ENCODE measurements at places on chromosomes 12 and 14. TPM values are rescaled to one million over a fixed set of nuclear protein-coding genes. Genes with fewer than 3 reads are reported as not detected.

Gene PUS1
- polyA plus RNA-seq = 12.6 TPM

Gene SOX5
- polyA plus RNA-seq = 1.4 TPM

Gene RBP5
- 5.0 TPM for polyA plus RNA-seq

Gene KRT5
- polyA plus RNA-seq = 10.2 TPM

- H3K4me3 ChIP-seq = no peak overlapping the region
- H3K27ac ChIP-seq = no peak overlapping the region
- no peaks in the 10 kb centered on the region for H3K36me3 ChIP-seq
- DNase-seq = no peak
Measured at GRCh38 chr12:130644146-130644545, 72.0 kb downstream of the RIMBP2 start.

DNA sequence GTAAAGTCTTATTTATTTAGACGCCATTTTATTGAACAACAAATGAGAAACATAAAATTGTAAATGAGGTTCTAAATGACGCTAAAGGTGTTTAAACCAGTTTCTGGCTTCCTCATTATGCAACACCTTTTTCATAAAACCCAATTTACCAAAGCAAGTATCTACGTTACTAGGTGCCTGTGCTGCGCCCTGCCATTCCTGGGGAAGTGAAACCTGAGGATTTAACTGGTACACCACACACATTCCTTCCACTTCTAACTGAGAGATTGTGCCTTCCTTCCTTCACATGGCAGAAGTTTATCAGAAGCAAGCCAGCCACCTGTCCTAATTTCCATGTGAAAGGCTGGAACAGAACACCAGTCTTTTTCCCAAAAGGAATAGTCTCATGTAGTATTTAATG is 40.3 kb upstream of the GCH1 start:
- peaks cover 4% of the 10 kb centered on the region for H3K36me3 ChIP-seq
- no peak for DNase-seq
- H3K4me3 ChIP-seq = no peak overlapping the region
- no peaks in the 10 kb centered on the region for H3K4me1 ChIP-seq
- no peaks in the 10 kb centered on the region for H3K27me3 ChIP-seq

GRCh38 chr12:8692573-8692972 is 5.2 kb upstream of the RIMKLB start:
- no peak overlapping the region for H3K4me3 ChIP-seq
- peak; percentile 91 for DNase-seq
- H3K36me3 ChIP-seq = no peaks in the 10 kb centered on the region
- no peaks in the 10 kb centered on the region for H3K27me3 ChIP-seq

DNA sequence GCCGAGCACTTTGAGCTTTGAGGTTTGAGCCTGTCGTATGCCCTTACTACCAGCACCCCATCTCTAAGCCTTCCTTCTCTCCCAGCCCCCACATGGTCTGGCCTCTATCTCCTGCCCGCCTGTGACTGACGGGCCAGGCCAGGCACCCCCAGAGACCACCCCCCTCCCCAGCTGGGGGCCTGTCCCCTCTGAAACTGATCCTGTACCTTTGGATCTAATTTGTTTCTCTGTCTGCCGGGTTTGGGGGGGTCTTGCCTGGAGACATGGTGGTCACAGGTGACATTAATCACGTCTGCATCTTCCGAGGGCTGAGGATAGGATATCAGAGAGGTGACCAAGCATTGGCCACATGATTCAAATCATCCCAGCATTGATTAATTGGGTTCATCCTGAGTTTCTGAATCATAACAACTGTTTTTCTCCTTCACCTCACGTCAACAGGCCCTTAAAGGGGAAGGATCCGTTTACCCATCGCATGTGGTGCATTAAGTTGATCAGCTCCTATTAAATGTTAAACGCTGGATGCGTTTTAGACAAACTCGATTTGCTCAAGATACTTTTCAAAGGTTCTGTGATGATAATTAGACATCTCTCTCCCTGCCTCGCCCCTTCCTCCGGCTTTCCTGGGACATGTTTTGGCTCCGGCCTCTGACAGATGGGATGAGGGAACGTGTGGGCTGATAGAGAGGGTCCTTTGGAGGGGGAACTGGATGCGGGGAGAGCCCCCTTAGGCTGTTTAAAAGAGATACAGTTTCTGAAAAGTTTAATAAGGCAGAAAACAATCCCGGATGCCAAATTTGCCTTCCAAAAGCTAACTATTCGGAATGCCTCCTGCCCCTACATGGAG is 63.3 kb upstream of the TBX3 start:
- no peak for DNase-seq
- peak overlapping the region; percentile 60 for H3K27ac ChIP-seq
- H3K4me1 ChIP-seq = peaks cover 7% of the 10 kb centered on the region
- H3K36me3 ChIP-seq = no peaks in the 10 kb centered on the region

- H3K27me3 ChIP-seq = no peaks in the 10 kb centered on the region
- H3K4me3 ChIP-seq = peak within 1 kb of the TSS; percentile 46
- peak; percentile 90 for DNase-seq
- peak within 1 kb of the TSS; percentile 92 for H3K27ac ChIP-seq
- H3K4me1 ChIP-seq = peaks cover 17% of the 10 kb centered on the region
- H3K36me3 ChIP-seq = peaks cover 6% of the 10 kb centered on the region
Measured at GRCh38 chr12:120978296-120979219, at the start of gene HNF1A. Gene HNF1A (plus strand): TSS chr12:120978543. CDS start chr12:120978769, 226 bp downstream.

DNA sequence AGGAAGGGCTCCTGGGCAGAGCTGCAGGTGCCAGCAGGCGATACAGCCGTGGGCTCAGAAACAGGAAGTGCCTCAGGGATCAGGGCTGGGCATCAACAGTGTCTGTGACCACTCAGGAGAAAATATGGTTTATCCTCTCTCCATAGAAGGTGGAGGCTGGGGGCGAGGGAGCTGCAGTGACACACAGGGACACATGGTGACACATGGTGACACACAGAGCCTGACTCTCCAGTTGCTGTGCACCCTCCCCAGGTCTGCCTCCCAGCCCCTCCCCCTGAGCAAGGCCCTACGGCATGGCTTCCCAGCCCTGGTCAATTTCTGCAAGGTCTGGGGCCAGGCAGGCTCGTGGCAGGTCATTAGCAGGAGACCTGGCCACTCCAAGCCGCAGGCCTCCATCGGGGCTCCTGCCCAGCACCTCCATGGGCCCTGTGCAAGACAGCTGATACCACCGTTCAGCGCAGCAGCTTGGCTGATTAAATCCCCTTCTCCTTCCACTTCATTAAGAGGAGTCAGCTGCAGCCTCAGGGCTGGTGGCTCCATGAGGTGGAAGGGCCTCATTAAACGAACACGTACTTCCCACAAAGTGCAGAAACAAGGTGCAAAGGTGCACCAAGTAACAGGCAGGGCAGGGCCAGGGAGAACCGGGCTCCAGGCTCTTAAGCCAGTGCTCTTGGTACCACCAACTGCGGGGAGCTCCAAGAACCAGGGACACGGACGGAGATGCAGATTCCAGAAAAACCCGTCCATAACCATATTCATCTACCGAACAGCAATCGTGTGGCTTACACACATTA is 60.7 kb downstream of the CCNK start:
- DNase-seq = no peak
- H3K27me3 ChIP-seq = no peaks in the 10 kb centered on the region
- no peak overlapping the region for H3K4me3 ChIP-seq
- H3K36me3 ChIP-seq = no peaks in the 10 kb centered on the region
- peaks cover 32% of the 10 kb centered on the region for H3K4me1 ChIP-seq

DNA sequence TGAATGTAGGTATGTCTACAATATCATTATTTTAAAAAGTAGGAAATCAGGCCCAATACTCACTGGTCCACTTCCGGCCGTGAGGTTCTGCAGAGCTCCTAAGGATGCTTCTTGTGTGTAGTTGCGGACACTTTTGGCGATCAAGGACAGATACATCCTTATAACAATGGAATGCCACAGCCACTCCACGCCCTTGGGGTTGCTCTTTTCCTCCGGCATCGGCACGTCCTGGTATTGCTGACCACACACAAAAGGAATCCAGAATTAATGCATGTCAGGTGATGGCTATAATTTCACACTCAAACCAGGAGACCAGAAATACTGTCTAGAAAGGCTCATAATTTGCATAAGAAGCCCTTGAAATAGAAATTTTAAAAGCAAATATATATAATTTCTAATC is 65.6 kb upstream of the YARS2 start:
- no peak for DNase-seq
- no peaks in the 10 kb centered on the region for H3K4me1 ChIP-seq
- no peaks in the 10 kb centered on the region for H3K27me3 ChIP-seq
- no peak overlapping the region for H3K4me3 ChIP-seq
- H3K36me3 ChIP-seq = peaks cover 27% of the 10 kb centered on the region

DNA sequence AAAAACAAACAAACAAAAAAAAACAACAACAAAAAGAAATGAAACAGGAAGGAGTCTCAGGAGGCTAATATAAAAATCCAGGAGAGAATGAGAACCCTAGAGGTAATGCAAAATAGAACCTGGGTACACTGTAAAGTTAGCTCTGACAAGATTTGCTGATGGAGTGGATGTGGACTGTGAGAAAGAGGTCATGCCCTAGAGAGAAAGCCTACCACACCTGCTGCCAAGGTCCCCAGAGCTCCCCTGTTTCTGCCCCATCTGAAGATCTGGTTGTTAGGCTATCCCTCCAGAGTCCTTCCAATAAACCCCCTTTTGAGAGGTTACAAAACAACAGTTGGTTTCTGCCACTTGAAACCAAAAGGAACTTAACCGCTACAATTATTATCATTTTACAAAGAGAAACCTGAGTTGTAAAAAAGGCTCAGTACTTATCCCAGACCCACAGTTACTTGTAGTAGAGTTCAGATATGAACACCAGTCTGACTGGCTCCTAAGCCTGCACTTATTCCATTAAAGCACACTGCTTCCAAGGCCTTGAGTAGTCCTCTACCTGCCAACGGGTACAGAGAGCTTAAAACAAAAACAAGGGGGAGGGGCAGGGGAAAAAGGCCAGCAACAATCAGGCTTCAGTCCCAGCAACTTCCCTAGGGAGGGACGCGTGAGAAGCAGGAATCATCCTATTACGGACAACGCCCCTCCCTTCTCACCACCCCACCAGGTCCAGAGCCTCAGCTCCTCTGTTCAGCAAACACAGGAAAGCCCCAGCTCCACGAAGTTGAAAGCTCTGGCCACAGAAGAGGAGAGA is 27.7 kb downstream of the PPP1R13B start:
- no peak overlapping the region for H3K4me3 ChIP-seq
- peaks cover 41% of the 10 kb centered on the region for H3K4me1 ChIP-seq
- H3K27me3 ChIP-seq = no peaks in the 10 kb centered on the region
- no peaks in the 10 kb centered on the region for H3K36me3 ChIP-seq
- H3K27ac ChIP-seq = peak overlapping the region; percentile 60

- H3K27ac ChIP-seq = peak overlapping the region; percentile 63
- DNase-seq = peak; percentile 72
- H3K4me3 ChIP-seq = no peak overlapping the region
- peaks cover 53% of the 10 kb centered on the region for H3K4me1 ChIP-seq
Measured at GRCh38 chr14:91396959-91397815, 20.4 kb downstream of the CCDC88C start.

GRCh38 chr14:70468731-70469130 is 16.8 kb downstream of the ADAM21 start:
- H3K4me3 ChIP-seq = no peak overlapping the region
- no peak overlapping the region for H3K27ac ChIP-seq
- H3K4me1 ChIP-seq = no peaks in the 10 kb centered on the region
- H3K36me3 ChIP-seq = no peaks in the 10 kb centered on the region
- no peak for DNase-seq
- H3K27me3 ChIP-seq = no peaks in the 10 kb centered on the region

DNA sequence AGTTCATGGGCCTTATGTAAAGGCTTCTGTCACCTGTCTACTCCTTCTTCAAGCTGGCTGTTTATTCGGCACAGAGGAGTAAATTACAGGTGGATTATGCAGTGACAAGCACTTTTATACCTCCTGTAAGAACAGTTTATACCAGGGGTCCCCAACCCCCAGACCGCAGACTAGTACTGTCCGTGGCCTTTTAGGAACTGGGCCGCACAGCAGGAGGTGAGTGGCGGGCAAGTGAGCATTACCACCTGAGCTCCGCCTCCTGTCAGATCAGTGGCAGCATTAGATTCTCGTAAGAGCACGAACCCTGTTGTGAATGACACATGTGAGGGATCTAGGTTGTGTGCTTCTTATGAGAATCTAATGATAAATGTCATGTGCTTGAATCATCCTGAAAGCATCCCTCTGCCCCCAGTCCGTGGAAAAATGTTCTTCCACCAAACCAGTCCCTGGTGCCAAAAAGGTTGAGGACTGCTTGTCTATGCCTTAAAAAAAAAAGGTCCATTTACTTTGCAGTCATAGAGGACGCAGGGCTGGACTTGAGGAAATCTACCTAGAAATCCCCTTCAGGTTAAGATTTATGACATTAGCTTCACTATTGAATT is 78.8 kb downstream of the ETV6 start:
- no peaks in the 10 kb centered on the region for H3K36me3 ChIP-seq
- peaks cover 89% of the 10 kb centered on the region for H3K4me1 ChIP-seq
- peak overlapping the region; percentile 78 for H3K27ac ChIP-seq
- DNase-seq = no peak

GRCh38 chr14:89922031-89922907 is 32.3 kb downstream of the EFCAB11 start:
- no peaks in the 10 kb centered on the region for H3K36me3 ChIP-seq
- H3K4me3 ChIP-seq = no peak overlapping the region
- no peak for DNase-seq
- no peak overlapping the region for H3K27ac ChIP-seq
- H3K4me1 ChIP-seq = no peaks in the 10 kb centered on the region
- H3K27me3 ChIP-seq = no peaks in the 10 kb centered on the region

DNA sequence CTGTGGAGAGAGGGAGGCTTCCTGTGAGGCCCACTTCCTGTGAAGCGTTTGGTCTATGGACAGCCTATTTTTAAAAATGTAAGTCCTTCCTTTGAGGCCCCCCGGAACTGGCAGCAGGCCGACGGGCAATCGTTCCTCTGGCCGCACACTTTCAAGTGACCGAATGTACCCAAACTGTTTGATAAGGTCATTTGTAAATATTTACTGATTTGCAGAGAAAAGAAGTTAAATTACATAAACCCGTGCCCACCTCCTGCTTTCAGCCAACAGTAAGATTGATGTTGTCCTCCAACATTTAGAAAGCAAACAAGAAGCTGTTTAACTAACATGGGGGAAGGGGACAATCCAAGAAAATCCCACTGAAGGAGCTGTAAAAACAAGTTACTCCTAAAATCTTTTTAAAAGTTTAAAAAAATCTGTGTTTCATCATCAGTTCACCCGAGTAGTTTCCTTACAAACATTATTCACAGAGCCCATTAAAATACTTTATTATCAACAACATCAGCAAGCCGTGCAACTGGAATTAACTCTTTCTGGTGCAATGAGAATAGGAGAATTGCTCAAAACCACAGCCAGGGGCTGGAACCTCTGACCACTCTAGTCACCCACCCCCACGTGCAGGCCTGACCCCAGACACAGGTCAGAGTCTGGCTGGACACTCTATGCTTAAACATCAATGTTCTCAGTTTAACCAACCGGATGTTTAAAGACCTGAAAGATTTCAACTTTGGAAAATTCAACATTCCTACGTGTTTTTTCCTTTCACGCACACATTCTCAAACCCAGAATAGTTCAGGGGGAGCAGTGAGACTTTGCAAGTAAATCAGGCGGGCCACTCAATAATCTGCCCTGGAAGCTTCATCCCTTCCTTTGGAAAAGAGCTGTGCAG is 65.3 kb downstream of the FOXN3 start:
- H3K36me3 ChIP-seq = peaks cover 33% of the 10 kb centered on the region
- H3K27me3 ChIP-seq = no peaks in the 10 kb centered on the region
- peak overlapping the region; percentile 71 for H3K27ac ChIP-seq
- peak; percentile 84 for DNase-seq
- peak overlapping the region; percentile 3 for H3K4me3 ChIP-seq
- H3K4me1 ChIP-seq = peaks cover 24% of the 10 kb centered on the region

GRCh38 chr12:88529531-88530488 is 50.5 kb downstream of the KITLG start:
- no peak overlapping the region for H3K4me3 ChIP-seq
- H3K27ac ChIP-seq = peak overlapping the region; percentile 49
- H3K36me3 ChIP-seq = peaks cover 37% of the 10 kb centered on the region
- DNase-seq = no peak

- no peaks in the 10 kb centered on the region for H3K36me3 ChIP-seq
- no peaks in the 10 kb centered on the region for H3K4me1 ChIP-seq
- H3K4me3 ChIP-seq = no peak overlapping the region
- H3K27me3 ChIP-seq = no peaks in the 10 kb centered on the region
- peak; percentile 65 for DNase-seq
Measured at GRCh38 chr14:59679872-59680271, 103.3 kb upstream of the CCDC175 start.
